Endothelial cell (in vitro differentiated cells): ENCODE measurements at places on chromosomes 1 and 21.
A peak's percentile ranks its signal among the peaks of the same experiment; 100 is the strongest.

DNA sequence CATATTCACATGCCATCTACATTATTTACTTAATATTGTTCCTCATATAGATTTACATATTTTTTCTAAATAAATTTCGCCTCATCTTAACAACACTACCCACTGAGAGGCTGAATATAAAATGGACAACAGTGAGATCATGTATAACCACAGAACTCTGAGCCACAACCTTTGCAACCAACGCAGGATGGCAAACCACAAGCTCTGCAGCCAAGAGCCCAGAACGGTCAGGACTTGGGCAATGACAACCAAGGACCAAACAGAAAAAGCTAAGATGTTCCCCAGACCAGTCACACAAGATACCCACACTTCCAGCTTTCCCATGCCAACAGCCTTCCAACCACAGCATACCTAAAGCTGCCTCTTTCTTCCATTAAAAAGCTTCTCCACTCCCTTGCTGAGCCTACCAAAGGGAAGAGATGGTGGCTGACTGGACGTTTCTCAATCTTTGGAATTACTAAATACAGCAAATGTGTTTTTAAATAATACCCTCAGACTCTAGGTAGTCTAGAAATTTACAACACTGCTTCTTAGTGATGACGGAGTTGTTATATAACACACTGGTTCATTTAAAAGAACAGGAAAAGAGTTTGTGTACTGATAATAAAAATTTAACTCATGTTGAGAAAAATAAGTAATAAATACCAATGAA is 117.9 kb downstream of the AKT3 start:
- no peak for DNase-seq

DNA sequence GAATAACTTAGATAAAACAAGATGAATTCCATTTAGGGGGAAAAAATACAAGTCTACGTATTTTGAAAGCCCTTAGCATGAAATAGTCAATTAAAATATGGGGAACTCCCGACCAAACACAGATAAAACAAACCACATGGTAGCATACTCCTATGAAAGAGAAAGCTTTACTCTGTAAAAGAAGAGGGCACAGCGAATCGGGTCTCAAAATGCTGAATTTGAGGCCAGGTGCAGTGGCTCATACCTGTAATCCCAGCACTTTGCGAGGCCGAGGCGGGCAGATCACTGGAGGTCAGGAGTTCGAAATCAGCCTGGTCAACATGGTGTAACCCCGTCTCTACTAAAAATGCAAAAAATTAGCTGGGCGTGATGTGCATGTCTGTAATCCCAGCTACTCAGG is 116.9 kb upstream of the TIAM1 start:
- DNase-seq: no peak

DNA sequence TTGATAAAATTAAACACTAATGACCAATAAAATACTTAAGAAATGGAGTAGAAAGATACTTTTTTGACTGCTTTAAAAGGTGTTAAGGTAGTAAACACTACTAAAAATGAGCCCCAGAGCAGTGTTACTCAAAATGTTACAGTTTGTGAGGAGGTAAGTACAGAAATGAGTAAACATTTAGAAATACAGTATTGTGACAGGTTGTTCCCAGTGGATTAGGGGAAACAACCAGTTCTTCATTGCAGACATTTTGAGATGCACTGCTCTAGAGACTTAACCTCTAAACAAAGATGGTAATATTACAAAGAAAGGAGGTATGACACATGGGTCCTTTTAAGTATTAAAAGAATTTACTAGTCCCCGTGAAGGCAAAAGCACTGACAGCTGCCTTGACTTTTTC is 12.7 kb downstream of the DHX9 start:
- no peak for DNase-seq

DNA sequence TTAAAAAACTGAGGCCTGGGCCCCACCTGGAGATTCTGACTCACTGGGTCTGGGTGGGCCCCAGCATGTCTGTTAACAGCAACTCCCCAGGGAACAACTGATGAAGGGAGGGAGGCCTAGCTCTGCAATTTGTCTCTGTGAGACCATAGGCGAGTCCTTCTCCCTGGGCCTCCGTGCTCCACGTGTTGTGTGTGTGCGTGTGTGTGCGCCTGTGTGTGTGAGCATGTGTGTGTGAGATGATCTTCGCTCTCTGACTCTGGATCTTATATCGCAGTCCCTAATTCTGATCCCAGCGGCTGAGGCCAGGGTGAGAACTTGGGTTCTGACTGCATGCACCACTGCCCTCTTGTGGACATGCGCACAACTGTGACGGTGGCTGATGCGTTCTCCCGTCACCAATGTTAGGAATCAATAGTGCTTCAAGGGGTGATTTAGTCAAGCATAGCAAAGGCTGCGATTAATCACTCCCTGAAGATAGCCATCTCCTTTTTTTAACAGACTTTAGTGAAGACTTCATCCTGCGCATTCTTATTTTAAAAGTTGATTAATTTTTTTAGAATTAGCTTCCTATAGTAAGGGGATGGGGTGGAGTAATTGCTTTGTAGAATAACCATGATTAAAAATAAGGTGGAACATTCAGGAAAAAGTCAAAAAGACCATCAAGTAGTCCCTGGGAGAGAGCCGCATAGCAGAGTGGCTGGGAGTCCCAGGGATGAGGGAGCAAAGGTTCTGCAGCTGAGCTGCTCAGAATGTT is 62.4 kb upstream of the USP24 start:
- DNase-seq: peak; percentile 85

GRCh38 chr1:98030976-98031375 is 110.1 kb upstream of the DPYD start:
- no peak for DNase-seq

GRCh38 chr1:40450495-40451237 is 390 bp downstream of the ZFP69B start:
- DNase-seq: no peak

GRCh38 chr1:229254910-229255541 is 15.9 kb upstream of the RAB4A start:
- DNase-seq: no peak

- no peak for DNase-seq
These were observed 110.4 kb downstream of the PATJ start for GRCh38 chr1:61852670-61853015.

- no peak for DNase-seq
These were observed 386.1 kb downstream of the KCNH1 start for GRCh38 chr1:210747890-210748289.

DNA sequence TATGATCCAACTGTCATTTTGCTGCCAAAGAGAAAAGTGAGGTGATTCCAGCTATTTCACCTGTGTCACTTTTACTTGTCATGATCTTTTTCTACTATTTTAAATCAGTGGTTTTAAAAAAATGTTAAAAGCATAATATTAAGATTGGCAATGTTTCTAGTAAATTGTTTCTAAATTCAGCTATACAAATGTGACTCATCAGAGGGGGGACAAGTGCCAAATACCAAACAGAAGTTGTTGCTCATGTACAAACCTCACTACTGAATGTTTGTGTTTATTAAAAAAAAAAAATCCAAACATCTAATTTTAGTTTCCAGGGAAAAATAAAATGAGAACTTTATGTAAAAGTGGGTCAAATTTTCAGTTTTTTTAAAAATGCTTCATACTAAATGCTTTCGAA is 346.2 kb upstream of the SNX7 start:
- DNase-seq: no peak
